ENCODE measurements at places on chromosomes 7 and 10.

GRCh38 chr7:136347488-136347887 is 370.3 kb upstream of the MTPN start:
- H3K27me3 ChIP-seq, result no peaks in the 10 kb centered on the region
- H3K4me3 ChIP-seq, result no peak overlapping the region
- no peaks in the 10 kb centered on the region for H3K36me3 ChIP-seq

GRCh38 chr10:62735464-62736167 is 68.9 kb upstream of the ADO start:
- no peaks in the 10 kb centered on the region for H3K4me1 ChIP-seq
- no peaks in the 10 kb centered on the region for H3K36me3 ChIP-seq
- no peaks in the 10 kb centered on the region for H3K27me3 ChIP-seq
- H3K4me3 ChIP-seq, result no peak overlapping the region
- no peak overlapping the region for H3K27ac ChIP-seq

GRCh38 chr10:5434017-5434753 is 21.8 kb downstream of the NET1 start:
- no peaks in the 10 kb centered on the region for H3K36me3 ChIP-seq
- no peaks in the 10 kb centered on the region for H3K27me3 ChIP-seq
- no peak overlapping the region for H3K27ac ChIP-seq
- H3K4me3 ChIP-seq, result no peak overlapping the region
- DNase-seq, result no peak

- H3K27me3 ChIP-seq, result no peaks in the 10 kb centered on the region
- no peak overlapping the region for H3K27ac ChIP-seq
- H3K4me3 ChIP-seq, result no peak overlapping the region
- peaks cover 6% of the 10 kb centered on the region for H3K4me1 ChIP-seq
Measured at GRCh38 chr7:36652431-36652830, 71.9 kb downstream of the AOAH start.

DNA sequence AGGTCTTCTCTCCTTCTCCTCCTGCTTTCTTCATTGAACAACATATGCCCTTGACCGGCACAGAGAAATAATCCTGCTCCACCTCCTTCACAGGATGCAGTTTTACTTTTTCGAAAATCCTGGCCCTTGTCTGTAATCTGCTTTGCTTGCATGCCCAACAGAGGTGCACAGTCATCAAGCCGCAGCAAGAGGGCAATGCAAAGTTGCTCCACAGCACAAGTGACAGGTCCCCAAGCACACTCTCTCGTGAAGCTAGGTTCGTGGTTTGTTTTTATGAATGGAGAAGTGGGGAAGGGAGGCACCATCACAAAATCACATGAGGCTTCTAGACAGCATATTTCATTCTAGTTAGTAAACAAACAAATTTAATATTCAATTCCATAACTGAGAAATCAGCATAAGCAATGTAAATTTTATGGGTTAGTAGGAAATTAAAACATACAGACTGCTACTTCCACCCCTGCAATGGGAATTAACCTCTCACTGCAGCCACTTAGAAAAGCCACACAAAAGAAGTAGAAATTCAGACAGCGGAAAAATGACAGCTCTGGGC is 178.8 kb downstream of the TPK1 start:
- no peak overlapping the region for H3K4me3 ChIP-seq
- H3K4me1 ChIP-seq, result no peaks in the 10 kb centered on the region
- no peak for DNase-seq
- no peaks in the 10 kb centered on the region for H3K36me3 ChIP-seq
- H3K27ac ChIP-seq, result no peak overlapping the region

DNA sequence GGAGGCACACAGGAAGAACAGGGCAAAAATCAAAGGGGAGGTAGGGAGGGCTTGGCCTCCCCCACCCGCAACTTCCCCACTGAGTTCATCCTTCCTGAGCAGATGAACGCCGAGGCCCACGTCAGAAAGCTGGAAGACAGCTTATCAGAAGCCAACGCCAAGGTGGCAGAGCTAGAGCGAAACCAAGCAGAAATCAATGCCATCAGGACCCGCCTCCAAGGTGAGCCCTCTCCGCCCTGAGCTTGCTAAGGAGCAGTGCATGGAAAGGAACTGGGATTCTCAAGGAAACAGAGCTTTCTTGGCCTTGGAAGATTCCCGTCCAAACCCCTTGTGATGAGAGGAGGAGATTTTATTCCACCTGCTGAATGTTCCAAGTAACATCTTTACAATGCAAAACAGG is 16.5 kb downstream of the MYH16 start:
- no peak for DNase-seq
- H3K4me1 ChIP-seq, result no peaks in the 10 kb centered on the region
- no peak overlapping the region for H3K27ac ChIP-seq
- H3K36me3 ChIP-seq, result no peaks in the 10 kb centered on the region

DNA sequence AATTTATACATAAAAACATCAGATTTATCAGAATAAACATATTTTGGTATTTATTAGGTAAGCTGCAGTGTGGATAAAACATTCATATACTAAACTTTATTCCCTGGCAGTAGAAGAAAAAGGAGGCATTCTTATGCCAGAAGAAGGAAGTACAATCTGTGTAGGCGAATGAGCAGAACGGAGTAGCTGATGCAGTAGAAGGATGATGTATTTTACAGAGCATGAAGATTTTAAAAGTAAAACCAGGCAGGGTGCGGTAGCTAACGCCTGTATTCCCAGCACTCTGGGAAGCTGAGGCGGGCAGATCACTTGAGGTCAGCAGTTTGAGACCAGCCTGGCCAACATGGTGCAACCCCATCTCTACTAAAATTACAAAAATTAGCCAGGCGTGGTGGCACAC is 294.9 kb upstream of the MKLN1 start:
- H3K4me3 ChIP-seq, result no peak overlapping the region
- no peak overlapping the region for H3K27ac ChIP-seq

DNA sequence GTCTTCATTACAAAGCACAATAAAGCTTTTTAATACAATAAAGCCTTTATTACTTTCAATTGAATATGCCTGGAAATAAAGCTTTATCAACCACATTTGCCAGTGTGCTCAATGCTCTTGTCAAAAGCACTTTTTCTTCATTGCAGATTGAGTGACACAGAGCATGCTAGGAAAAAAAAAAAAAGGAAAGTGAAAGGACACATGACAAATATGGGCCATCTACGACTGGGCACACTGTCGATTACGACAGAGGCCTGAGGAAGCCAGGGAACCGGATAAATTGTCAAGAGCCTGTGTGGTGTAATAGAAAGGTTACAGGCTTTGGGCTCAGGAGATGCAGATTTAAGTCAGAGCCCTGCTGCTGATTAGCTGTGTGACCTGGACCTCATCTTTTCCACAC is 84.8 kb upstream of the LRGUK start:
- H3K4me1 ChIP-seq, result no peaks in the 10 kb centered on the region
- no peaks in the 10 kb centered on the region for H3K27me3 ChIP-seq
- no peak overlapping the region for H3K4me3 ChIP-seq
- no peak for DNase-seq

- no peaks in the 10 kb centered on the region for H3K4me1 ChIP-seq
- no peak overlapping the region for H3K4me3 ChIP-seq
- no peaks in the 10 kb centered on the region for H3K27me3 ChIP-seq
- H3K36me3 ChIP-seq, result no peaks in the 10 kb centered on the region
- no peak overlapping the region for H3K27ac ChIP-seq
- DNase-seq, result no peak
Measured at GRCh38 chr7:50356212-50356944, 51.9 kb downstream of the IKZF1 start.

Measured in iPS DF 6.9 (cell line).